T-helper 17 cell (primary cell): ENCODE measurements at places on chromosomes 11 and 22.

- no peak for DNase-seq
Observed at GRCh38 chr22:37047006-37047405, 4.5 kb upstream of the KCTD17 start.

DNA sequence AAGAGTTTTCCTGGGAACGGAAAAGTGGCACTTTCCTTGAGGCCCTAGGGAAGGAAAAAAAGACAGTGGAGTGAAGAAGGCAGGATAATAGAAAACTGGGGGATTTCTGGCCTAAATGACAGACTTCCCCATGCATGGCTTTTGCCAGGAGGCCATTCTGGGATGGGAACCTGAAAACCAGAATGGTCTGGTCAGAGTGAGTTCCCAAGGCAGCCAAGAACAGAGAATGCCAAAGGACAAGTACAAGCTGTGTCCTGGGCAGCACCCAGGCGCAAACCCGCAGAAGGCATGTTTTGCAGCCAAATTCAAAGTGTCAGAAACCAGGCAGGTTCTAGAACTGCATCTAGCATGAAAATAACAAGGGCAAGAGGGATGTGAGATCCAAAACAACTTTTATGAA is 162.4 kb downstream of the SPON1 start:
- no peak for DNase-seq

GRCh38 chr11:98616098-98616655 is 404.6 kb upstream of the CNTN5 start:
- DNase-seq = no peak

- no peak for DNase-seq
Observed at GRCh38 chr11:75845324-75845723, 30.3 kb downstream of the UVRAG start.

DNA sequence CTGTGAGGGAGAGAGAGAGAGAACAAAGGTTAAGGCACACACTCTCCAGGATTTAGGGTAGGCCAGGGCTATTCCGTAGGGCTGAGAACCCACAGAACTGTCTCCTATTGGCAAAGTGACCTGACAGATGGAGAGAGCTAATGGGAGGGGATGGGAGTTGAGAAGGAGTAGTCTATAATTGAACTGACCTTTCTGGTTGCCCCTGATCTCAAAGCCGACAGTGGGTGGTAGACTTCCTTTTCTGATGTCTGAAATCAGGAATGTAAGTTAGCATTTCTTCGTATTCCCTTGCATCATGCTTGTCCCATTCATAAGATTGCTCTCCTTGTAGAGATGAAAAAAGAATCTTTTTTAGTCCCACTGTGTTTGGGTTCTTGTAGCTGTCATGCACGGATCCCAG is 210.1 kb downstream of the NTM start:
- no peak for DNase-seq

GRCh38 chr11:20022363-20023081 is 137.8 kb downstream of the DBX1 start:
- no peak for DNase-seq

DNA sequence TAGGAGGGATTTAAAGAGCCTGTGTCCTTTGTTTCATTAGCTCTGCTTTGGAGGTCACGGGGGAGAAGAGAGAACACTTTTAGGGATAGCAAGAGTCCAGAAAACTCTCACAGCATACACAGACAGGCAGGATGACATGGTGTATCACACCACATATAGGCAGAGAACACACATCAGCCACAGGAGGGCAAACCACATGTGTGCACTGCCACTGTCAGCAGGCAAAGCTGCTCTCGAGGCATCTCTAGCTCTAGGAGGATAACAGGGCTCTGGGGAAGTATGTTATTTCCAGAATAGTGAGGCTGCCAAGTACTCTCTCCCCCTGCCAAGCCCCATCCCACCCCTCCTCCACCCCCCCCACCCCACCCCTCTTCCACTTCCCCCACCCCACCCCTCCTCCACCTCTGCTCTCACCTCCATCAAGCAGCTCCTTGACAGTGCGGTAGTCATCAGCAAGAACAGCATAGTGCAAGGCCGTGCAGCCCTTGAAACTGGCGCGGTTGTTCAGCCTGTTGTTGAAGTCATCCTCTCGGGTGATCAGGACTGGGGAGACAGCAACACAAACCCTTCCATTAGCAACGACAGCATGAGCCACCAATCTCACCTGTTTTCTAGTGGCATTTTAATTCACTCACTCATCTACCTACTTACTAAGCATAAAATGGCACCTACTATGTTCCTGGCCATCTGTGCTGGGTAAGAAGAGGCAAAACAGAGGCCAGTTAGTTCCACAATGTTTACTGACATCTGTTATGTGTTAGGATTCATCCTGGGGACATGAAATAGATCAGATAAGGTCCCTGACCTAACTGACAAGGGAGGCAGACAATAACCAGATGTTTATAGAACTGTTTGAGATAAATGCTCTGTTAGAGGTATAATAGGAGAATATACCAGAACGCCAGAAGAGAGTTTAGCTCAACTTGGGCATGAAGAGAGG is 75.6 kb downstream of the CLPB start:
- no peak for DNase-seq
